ENCODE measurements at places on chromosomes 2 and 18.

DNA sequence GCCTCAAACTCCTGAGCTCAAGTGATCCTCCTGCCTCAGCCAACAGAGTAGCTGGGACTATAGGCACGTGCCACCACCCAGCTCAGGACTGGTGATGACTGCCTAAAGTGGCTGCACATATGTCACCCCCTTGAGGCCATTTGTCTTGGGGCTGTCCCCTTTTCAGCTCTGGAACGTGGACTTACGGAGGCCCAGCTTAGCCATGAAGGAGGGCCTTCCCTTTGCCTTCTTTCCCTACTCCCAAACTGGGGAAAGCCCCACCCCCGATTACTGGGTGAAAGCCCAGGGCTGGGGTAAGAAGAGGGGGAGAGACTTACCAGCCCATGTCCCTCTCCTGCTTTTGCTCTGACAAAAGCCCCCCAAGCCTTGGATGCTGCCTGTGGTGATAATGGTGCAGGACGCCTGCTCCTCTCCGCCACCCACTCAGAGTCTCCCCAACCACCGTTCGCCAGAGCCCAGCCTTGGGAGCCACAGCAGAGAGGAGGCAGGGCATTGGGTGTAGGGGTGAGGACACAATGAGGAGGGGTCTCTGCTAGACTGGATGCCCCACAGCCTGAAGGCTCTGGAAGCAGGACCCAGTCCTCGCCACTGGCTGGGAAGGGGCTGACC lies 2.5 kb upstream of the DUSP2 start:
- no peak for DNase-seq

GRCh38 chr2:159091976-159092375 lies 123.5 kb downstream of the TANC1 start:
- DNase-seq: no peak

GRCh38 chr2:64295326-64296139 lies 151.3 kb upstream of the PELI1 start:
- no peak for DNase-seq

GRCh38 chr2:105840933-105841332 lies 96.2 kb downstream of the NCK2 start:
- DNase-seq: no peak

GRCh38 chr2:40346535-40347354 lies 105.1 kb downstream of the SLC8A1 start:
- no peak for DNase-seq

GRCh38 chr2:43648994-43649701 lies 12.1 kb downstream of the PLEKHH2 start:
- no peak for DNase-seq

GRCh38 chr2:68536000-68536399 lies 68.6 kb downstream of the APLF start:
- no peak for DNase-seq

DNA sequence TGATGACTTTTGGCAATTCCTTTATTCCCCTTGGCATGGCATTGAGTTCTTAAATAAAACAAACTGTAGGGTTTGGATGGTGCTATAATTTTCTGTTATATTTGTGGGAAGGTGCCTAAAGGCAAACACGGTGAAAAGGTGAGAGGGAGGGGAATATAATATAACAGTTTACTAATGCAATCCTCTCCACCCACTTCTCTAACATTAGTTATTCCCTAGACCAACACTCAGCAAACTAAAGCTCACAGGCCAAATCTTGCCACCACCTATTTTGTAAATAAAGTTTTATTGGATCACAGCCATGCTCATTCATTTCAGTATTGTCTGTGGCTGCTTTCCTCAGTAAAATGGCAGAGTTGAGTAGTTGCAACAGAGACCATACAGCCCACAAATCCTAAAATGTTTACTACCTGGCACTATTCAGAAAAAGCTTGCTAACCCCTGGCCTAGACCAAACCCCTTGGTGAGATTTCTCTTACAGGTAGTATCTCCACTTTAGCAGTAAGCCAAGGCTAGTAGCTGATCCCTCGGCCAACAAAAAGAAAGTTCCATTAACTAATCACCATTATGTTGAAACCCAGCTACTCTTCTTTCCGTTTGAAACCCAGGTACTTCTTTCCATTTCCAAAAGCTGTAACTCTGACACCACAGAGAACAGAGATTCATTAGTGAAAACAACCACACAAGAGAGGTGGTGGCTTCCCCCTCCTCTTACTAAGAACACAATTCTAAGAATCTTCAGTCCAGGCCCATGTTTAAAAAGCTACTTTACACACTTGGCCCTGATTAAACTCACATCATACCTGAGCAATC lies 136.1 kb upstream of the CHAC2 start:
- no peak for DNase-seq

DNA sequence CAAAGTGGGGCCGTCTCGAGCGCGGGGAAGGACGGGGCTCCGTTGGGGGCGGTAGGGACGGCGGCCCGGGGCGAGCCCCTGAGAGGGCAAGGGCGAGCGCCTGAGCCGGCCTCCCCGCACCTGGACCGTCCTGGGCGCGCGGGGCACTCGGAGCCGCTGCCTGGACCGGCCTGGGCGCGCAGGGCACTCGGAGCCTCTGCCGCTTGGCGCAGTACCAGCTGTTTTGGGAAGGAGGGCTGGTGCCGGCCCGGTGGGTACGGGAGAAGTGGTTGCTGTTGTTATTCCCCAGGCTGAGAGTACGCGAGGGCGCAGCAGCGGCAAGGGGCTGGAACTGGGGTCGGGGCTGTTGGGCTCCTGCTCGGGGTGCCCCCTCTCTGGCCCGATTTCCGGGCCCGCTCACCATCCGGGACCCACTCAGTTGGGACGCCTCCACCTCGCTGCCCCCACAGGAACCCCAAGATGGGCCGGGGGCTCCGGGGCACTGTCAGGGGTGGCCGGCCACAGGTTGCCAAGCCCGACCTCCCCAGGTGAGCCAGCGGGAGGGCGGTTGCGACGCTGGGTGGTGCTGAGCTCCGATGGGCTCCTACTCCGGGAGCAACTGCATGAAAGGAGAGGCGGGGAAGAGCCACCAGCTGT lies 579 bp downstream of the ARHGEF4 start:
- peak; percentile 34 for DNase-seq

DNA sequence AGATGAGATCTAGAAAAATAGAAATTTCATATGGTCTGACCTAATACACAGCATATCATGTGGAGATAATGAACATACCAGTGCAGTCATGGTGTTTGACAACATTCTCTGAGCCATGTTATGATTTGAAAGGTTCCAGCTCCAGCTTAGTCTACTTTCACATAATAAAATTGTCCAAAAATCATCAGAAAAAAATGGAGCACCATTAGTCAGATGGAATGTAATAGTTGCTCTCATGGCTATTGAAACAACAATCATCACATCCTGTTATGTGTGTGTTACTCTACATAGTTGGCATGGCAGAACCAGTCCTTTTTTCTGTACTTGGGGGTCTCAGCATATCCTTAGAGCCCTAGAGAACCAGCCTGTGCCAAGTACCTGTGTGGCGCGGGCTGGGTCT lies 678.9 kb upstream of the FANCL start:
- no peak for DNase-seq

GRCh38 chr2:80560326-80560725 lies 255.8 kb upstream of the LRRTM1 start:
- DNase-seq: no peak

GRCh38 chr18:71471963-71472725 lies 1072.0 kb downstream of the CBLN2 start:
- DNase-seq: no peak

DNA sequence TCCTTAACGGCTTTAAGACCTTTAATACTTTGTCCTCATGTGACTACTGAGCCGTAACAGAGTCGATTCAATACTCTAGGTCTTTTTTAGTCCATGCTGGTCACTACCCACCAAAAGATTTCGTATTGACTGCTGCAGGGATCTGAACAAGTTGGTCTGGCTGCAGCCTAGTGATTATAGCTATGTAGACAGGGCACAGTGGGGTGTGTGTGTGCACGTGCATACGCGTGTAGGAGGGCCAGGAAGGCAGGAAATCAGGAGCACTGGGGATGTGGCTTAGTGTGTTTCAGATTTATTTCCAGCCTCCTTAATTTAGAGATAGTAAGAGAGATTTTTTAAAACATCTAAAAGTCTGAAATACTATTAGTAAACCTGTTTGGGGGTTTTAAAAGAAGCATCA lies 161.4 kb downstream of the MYO3B start:
- no peak for DNase-seq

DNA sequence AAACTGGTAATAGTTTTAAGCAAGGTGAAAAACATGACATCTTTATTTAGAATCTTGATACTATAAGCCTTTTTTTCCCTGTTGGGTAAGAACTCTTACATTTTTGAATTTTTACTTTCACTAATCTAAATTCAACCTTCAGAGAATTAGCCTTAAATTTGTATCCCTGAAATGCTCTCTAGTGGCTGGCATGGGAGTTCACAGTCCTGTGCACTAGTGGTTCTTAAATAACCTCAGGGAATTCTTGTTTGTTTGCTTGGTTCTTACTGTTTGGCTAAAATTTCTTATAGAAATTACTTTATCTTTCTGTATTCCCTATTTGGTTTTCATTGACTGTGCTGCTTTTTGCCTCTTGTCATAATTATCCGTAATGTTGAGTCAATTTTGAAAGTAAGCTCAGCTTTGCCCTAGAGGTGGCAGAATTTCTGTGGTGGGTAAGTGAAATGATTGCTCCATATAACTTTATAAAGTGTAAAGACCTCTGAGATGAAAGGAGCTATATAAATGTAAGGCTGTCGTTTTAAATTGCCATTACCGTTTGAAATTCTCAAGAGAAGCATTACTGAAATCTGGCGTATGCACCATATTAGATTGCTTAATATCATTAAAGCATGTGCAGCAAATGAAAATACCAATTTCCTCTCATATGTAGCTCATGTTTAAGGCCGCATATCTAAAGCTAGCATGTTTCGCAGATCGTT lies 391.3 kb upstream of the FIGN start:
- no peak for DNase-seq

DNA sequence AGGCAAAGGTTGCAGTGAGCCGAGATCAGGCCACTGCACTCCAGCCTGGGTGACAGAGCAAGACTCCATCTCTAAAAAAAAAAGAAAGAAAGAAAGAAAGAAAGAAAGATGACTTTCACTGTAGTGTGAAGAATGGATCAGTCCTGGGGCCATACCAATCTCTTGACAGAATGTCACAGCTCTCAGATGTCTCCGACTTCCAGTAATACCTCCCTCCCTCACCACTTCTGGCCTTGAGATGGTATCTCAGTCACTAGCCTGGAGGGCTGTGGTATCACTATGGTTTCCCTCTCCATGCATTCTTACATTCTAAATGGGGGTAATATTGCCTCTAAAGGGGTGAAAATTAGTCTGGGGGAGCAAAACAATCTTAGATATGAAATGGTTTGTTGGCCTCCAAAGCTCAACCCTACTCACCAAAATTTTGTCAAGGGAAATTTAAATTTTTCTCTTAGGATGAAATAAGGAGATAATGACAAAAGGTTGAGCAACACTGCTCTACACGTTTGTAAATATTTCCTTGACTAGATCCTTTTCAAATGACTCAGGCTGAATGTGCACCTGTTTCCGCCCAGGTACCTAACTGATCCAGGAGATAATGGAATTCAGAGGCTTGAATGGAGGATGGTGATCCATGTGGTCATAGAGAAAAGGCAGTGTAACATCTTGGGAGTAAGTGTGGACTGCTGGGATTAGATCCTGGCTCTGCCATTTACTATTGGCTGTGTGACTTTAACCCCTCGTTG lies 19.9 kb upstream of the SPRED2 start:
- DNase-seq: no peak

DNA sequence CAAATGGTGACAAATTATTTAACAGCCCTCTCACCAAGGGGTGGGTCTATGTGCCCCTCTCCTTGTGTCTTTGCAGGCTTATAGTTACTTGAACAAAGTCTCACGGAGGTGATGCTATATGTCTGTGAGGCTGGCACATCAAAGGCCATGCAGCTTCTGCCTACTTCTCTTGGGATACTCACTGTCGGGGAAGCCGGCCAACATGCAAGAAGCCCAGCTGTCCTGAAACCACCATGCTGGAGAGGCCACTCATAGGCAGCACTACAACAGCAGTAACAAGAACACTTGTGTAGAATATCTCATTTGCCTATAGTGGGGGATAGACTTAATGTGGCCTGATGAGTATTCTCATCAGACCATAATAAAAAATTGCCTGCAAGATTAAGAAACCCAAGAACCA lies 233.7 kb upstream of the NCKAP5 start:
- no peak for DNase-seq

- no peak for DNase-seq
Observed at GRCh38 chr2:197707316-197708213, 2.4 kb downstream of the MARS2 start.

- DNase-seq: peak; percentile 65
Observed at GRCh38 chr2:229714080-229714735, at the start of gene DNER. Gene DNER, minus strand, starts transcription at chr2:229714555. Its CDS starts 132 bp downstream, at chr2:229714423.

GRCh38 chr2:107585851-107586250 lies 240.8 kb upstream of the RGPD4 start:
- no peak for DNase-seq

GRCh38 chr18:50850307-50851065 lies 28.4 kb upstream of the ME2 start:
- DNase-seq: no peak

- DNase-seq: no peak
Observed at GRCh38 chr18:39259736-39260135, 1694.1 kb upstream of the CELF4 start.

GRCh38 chr18:13499803-13500202 lies 226.6 kb downstream of the FAM210A start:
- DNase-seq: no peak

Measured in mucosa of descending colon (tissue), 3 donors.